ENCODE measurements at places on chromosomes 7 and 10.
A peak's percentile ranks its signal among the peaks of the same experiment; 100 is the strongest.

GRCh38 chr7:34991938-34992840 lies 45.1 kb downstream of the DPY19L1 start:
- DNase-seq, result peak; percentile 21

GRCh38 chr10:93995598-93996271 lies 2.0 kb downstream of the PLCE1 start:
- no peak for DNase-seq

GRCh38 chr7:139382439-139382838 lies 22.7 kb downstream of the LUC7L2 start:
- DNase-seq, result no peak

GRCh38 chr10:75612904-75613684 lies 181.7 kb downstream of the LRMDA start:
- no peak for DNase-seq

- no peak for DNase-seq
Measured at GRCh38 chr10:61978965-61979364, 77.5 kb downstream of the ARID5B start.

DNA sequence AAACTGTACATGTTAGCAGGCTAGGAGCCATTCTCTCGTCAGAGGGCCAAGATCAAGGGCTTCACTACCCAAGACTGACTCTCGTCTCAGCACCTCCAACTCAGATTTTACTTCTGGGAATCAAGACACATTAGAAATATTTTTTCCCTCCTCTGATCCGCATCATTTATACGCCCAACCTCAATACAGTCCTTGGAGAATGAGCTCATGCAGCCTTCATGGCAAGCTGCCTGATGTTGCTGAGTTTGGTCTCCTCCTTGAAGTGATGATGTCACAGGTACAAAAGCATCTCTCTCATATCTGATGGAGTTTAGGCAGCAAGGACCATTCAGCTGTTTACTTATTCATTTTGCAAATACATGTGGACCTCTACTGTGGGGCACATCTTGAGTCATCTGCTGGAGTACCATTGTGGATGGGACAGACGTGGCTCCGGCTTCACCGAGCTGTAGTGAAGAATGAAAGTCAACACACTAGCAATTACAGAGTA lies 114.0 kb downstream of the BMPER start:
- DNase-seq, result no peak

GRCh38 chr10:128405450-128405849 lies 279.2 kb upstream of the MKI67 start:
- DNase-seq, result no peak

GRCh38 chr10:119309423-119309770 lies 102.0 kb downstream of the GRK5 start:
- no peak for DNase-seq

DNA sequence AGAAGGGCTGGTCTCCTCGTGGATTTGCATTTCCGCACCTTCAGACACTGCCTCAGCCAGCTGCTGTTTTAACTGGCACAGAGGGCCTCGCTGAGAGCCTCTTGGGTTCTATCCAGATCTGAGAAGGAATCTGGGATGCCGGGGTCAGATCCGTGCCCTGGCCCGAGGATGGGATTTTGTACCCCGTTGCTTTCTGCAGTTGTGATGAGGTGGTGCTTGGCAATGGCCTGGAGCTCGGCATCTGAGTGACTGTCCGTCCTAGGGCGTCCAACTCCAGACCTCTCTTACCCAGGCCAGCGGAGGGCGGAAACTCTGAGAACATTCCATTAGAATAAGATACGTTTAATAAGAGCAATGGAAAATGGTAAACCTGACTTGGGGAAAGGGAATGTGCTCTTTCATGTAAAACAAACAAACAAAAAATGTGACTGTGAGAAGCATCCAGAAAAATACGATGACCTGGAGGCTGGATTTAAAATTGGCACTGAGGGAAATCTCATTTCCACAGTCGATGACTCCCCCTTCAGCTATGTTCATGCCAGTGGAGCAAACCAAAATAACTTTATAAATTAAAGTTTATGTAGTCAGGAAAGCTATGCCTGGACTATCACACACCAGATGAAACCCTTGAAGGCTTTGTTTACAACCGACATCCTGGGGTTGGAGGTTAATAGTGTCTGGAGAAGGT lies 39.6 kb downstream of the GRK5 start:
- DNase-seq, result no peak

GRCh38 chr7:146698995-146699610 lies 582.5 kb downstream of the CNTNAP2 start:
- DNase-seq, result no peak

DNA sequence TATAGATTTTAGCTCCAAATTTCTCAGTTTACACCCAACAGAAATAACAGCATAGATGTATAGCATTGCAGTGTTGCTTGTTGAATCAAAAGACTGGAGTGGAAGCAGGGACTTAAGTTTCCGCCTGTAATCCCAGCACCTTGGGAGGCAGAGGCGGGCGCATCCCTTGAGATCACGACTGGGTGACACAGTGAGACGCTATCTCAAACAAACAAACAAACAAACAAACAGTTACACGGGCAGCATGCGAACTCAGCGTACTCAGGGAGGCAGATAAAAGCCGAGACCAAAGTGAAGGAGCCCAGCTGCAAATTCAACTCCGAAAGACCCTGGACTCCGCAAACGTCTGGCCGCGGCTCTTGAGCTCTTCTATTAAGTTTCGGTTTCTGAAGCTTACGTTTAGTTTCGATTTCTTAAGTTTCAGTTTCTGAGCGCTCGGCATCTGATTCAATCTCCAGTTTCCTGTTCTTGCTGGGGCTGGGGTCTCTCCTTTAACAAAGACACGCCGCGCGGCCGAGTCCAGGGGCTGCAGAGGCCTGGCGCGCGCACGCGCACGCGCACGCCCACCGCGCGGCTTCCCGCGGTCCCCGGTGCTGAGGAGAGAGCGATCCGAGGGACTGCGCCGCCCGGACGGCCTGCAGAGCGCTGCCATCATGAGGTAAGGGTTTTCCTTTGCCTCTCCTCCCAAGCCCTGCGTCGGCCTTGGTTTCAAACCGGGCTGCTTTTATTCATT lies at the start of gene IFIT5:
TSS of gene IFIT5 (plus strand) at position 423 of the 733 bp plus-strand sequence. CDS start at position 654, 231 bp downstream.
- peak; percentile 81 for DNase-seq

DNA sequence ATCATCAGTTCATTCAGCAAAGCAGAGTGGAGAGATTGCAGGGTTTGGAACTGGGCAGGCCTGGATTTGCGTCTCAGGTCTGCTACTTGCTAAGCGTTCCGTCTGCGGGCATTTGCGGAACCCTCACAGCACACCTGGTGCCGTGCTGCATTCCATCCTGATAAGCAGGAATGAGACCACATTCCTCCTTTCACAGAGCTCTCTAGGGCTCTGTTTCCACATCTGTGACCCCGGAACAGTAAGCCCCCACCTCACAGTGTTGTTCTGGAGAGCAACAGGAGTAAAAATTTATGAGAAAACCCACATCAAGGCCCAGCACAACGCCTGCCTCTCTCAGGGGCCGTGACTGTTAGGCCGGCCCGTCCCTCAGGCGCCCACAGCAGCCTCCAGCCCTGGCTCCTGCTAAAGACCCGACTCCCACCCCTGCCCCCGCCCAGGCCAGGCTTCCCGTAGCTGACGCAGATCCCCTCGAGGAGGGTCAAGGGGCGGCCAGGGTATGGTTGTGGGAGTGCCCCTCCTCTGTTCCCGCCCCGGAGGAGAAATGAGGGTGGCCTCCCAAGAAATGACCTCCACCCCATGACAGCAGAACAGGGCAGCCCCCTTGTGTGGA lies 128.9 kb downstream of the RGS10 start:
- no peak for DNase-seq

DNA sequence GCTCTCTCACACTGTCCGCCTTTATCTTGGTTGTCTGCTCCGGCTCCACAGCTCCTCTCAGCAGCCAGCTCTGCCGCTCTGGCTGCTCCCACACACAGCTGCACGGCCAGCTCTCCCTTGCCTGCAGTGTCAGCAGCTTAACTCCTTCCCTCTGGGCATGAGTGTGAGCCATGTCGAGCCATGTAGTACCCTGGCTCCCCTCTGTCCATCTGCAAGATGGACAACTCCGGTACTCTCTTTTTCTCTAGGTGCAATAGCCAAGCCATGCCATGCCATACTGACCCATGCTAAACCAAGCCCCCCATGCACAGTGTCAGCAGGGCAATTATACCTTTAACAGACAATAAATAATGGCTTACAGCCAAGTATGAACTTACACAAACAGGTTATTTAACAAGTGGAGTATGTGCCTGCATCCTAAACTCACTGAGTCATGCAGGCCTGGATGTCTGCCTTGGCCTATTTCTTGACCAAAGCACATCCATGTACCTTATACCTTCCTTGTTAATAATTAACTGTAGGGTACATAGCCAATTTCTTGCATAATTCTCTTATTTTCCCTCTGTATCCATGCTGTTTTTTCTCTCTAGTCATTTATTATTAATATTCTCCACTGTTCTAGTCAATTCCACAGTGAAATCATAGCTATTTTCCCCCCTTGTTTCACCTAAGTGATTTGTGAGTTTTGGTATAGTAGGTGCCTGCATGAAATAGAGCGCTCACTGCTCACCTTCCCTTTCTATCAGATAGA lies 170.9 kb downstream of the CDK14 start:
- no peak for DNase-seq

GRCh38 chr10:99531026-99531695 lies 1.6 kb upstream of the NKX2-3 start:
- no peak for DNase-seq

GRCh38 chr7:7607010-7607409 lies 33.5 kb upstream of the UMAD1 start:
- DNase-seq, result no peak

GRCh38 chr10:32377458-32378259 lies 30.7 kb upstream of the EPC1 start:
- peak; percentile 53 for DNase-seq

DNA sequence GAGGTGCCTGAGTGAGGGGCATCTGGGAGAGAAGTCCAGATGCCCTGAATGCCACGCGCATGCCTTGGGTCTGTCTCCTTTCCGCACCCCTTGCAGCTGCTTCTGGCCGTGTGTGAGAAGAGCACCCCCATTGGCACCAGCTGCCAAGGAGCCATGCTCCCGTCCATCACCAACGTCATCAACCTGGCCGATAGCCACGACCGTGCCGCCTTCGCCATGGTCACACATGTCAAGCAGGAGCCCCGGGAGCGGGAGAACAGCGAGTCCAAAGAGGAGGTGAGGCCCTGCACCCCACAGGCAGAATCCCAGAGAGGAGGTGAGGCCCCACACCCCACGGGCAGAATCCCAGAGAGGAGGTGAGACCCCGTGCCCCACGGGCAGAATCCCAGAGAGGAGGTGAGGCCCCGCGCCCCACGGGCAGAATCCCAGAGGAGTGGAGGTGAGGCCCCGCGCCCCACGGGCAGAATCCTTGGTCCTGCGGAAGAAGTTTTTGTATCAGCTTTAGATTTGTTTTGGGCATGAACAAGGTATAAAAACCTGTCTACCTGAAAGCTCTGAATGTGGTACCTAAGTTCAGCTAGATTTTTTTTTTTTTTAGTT lies 91.8 kb downstream of the TRRAP start:
- DNase-seq, result no peak

DNA sequence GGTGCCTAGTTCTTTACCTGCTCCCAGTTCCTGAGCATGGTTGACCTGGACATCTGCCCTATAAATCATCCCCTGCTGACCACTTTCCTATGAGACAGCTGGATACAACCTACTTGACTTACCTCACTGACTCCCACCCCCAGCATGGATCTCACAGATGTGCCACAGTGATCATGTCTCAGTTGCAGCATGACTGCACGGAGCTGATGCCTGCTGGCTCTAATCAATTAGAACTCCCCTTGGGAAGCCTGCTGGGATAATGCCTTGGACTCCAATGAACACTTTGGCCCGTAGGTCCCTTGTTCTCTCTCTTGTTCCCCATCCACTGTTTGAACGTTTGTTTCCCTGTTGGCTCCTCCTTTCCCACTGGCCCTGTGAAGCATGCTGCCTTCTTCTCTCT lies 271.2 kb upstream of the IGFBP3 start:
- no peak for DNase-seq

DNA sequence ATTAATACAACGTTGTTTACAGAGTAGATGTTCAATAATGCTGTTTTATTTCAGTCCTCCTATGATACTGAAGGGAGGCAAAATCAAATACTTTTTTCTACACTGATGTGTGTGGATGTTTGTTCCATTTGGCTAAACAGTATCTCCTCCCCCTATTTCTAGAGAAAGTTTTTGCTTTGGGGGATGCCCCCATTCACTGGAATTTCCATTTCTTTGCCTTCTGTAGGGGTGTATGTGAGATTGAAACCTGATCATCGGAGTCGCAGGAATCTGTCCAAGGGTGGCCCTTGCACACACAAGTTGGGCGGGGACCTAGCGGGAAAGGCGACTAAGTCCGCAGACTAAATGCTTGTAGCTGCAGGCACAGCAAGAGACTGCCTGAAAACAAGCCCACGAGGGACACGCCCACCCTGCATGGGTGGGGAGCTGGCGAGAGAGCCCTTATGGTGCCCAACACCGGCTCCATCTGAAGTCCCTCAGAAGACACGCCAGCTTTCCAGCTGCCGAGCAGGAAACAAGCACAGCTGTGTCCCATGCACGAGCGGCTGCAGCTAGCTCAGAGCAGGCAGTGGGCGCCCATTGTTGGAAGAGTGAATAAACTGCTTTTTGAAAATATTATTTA lies 58.0 kb downstream of the ESYT2 start:
- DNase-seq, result no peak

GRCh38 chr10:61179771-61180170 lies 235.8 kb upstream of the RHOBTB1 start:
- no peak for DNase-seq

DNA sequence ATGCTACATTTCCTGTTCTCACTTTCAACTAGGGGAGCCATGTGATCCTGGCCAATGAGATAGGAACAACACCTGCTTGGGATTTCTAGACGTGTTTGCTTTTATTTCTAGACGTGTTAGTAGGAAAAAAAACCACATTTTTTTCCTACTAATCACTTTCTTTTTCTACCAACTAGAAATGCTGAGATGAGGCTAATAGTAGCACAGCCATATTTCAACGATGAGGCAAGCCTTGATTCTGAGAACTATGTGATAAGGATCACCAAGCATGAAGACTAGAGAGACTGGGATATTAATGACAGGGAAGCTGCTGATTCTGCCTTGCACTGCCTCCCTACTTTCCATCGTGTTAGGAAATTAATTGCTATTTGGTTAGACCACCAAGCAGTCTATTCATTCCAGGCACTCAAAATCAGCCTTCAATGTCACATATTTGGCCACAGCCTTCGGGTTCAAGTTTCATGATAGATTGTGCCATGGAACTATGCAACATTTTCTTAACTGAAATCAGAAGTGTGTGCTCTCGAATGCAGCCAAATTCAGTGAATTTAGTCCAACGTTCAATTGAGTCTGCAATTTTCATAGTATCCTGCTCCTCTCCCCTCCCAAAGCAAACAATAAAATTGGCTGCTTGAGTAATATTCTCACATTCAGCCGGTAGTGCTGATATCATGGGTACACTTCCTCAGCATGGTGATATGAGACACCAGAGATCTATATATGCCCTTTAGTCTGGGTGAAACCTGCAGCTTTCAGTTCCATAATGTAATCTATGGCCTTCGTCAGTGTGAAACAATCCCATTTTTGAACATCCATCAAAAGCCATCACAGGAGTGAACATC lies 98.1 kb downstream of the GPR37 start:
- DNase-seq, result no peak

DNA sequence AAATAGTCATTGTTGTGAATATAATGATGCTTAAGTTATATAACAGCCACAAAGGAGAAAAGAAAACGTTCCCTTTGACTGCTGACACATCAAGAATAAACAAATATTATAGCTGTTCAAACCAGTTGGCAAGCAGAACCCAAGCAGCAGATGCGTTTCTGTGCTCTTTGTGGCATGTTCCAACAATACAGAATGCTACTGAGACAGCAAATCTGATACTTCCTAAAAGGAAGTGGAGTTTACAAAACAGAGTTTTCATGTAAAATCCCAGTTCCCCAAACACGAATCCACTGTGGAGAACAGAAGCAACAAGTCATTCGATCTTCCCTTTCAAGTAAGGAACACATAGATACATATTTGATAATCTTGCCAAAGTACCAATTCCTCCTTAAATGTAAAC lies 170.9 kb upstream of the ASAH2 start:
- DNase-seq, result no peak
